Neural progenitor cell (in vitro differentiated cells): ENCODE measurements at places on chromosomes 2 and 18.

GRCh38 chr2:45637440-45637839, 14.0 kb upstream of the PRKCE start:
- DNase-seq: no peak

- DNase-seq: no peak
These were observed 73.3 kb upstream of the NFATC1 start for GRCh38 chr18:79322441-79322840.

DNA sequence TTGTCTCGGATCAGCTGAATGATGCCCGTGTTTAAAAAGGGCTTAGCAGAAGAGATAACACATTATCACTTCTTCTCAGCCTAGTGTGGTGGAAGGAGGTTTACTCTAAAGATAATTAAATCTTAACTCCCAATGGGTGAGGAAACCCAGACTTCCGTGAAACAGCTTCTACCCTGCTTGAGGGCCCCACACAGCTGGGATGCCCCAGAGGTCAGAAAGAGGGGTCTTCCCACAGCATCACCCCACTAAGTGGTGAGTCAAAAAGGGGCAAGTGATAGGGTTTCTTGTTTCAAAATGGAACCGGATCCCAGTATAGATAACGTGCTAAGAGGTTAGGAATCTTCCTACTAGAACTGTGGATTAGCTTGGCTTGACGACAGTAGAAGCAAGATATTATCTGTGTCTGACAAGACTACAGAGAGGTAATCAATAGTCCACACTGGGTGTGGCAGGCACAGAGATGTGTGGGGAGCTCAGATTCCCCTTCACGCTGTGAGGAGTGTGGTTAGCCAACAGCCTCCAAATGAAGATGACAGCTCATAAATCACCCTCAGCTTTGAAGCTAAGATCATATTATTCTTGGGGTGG, 129.6 kb upstream of the COPS8 start:
- DNase-seq: no peak

- peak; percentile 52 for DNase-seq
These were observed 319.7 kb downstream of the AFF3 start for GRCh38 chr2:99822474-99823207.

GRCh38 chr18:76708071-76708721, 114.2 kb upstream of the ZNF236 start:
- DNase-seq: no peak

DNA sequence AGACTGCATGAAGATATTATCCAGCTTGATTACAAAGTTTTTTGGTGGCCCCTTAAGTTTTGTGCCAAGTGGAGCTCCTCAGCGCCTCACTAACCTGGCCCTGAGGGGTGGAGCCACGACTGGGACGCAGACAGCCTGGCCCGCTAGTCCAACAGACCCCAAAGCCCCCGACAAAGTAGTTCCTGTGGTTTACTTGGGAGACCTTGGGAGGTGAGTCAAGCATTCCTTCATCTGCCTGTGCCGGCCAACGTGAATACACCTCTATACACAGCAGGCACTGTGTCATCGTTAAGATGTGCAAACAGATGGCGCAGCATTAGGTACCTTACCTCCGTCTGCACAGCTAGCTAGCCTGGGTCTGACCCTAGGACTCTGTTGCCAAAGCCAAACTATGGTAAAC, 55.0 kb upstream of the LAMA1 start:
- DNase-seq: no peak
